ENCODE measurements at places on chromosomes 11 and 22.
A peak's percentile ranks its signal among the peaks of the same experiment; 100 is the strongest.

DNA sequence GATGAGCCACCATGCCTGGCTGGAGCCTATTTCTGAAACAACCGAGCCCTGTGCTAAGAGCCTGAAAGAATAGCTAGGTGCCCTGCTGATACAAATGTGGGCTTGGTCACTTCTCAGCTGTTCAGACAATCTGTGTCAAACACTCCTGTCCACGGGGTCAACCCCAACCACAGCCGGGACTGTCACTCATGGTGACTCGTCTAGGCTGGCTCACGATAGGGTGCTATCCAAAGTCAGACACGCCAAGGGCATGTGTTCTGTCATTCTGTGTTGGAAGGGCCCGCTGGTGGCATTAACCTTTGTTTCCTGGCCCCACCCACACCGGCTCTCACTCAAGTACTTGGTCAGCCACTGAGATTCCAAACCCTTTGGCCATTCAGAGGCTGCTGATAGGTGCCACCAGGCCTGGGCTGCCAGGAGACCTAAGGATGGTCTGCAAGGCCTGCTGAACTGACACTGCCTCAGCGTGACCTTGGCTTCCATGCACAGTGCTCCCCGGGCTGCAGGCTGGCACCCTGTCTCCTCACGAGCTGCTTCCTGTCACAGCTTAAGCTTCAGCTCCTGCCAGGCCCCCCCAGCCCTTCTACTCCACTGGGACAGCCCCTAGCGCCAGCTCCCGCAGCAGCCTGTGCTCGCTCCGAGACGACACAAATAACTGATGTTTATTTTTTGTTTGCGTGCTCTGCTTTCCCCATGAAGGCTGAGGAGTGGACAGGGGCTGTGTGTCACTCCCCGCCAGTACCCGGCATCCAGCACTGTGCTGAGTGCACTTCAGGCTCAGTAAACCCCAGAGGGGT lies 14.2 kb upstream of the CDC42BPG start:
- no peaks in the 10 kb centered on the region for H3K27me3 ChIP-seq
- H3K36me3 ChIP-seq, result peaks cover 9% of the 10 kb centered on the region
- H3K4me1 ChIP-seq, result peaks cover 48% of the 10 kb centered on the region
- H3K4me3 ChIP-seq, result no peak overlapping the region
- H3K27ac ChIP-seq, result no peak overlapping the region

GRCh38 chr11:30917859-30918478 lies 331.8 kb upstream of the MPPED2 start:
- H3K36me3 ChIP-seq, result no peaks in the 10 kb centered on the region
- H3K4me1 ChIP-seq, result no peaks in the 10 kb centered on the region
- H3K4me3 ChIP-seq, result no peak overlapping the region
- H3K27ac ChIP-seq, result no peak overlapping the region
- no peaks in the 10 kb centered on the region for H3K27me3 ChIP-seq
- DNase-seq, result peak; percentile 9

DNA sequence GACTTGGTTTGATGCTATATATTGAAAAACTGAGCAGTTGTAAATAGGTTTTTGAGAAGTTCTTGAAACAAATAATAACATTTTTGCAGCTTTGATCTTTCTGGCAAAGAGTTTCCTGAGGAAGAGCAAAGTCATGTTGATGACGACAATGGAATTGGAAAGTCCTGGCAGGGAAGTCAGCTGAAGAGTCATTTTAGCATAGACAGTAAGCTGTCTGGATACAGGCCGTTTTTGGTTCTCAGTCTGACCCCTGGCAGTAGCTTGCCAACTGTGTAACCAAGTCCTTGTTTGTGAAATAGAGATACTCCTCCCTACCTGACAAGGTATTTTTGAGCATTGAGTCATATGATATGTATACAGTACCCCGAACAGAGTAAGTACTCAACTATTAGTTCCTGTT lies 193.3 kb downstream of the C11orf91 start:
- no peaks in the 10 kb centered on the region for H3K36me3 ChIP-seq
- no peak overlapping the region for H3K4me3 ChIP-seq
- no peaks in the 10 kb centered on the region for H3K27me3 ChIP-seq

- H3K27me3 ChIP-seq, result peaks cover 6% of the 10 kb centered on the region
- no peak overlapping the region for H3K4me3 ChIP-seq
- no peak for DNase-seq
- no peaks in the 10 kb centered on the region for H3K4me1 ChIP-seq
These were observed 143.6 kb upstream of the POU2AF2 start for GRCh38 chr11:111101881-111102280.

DNA sequence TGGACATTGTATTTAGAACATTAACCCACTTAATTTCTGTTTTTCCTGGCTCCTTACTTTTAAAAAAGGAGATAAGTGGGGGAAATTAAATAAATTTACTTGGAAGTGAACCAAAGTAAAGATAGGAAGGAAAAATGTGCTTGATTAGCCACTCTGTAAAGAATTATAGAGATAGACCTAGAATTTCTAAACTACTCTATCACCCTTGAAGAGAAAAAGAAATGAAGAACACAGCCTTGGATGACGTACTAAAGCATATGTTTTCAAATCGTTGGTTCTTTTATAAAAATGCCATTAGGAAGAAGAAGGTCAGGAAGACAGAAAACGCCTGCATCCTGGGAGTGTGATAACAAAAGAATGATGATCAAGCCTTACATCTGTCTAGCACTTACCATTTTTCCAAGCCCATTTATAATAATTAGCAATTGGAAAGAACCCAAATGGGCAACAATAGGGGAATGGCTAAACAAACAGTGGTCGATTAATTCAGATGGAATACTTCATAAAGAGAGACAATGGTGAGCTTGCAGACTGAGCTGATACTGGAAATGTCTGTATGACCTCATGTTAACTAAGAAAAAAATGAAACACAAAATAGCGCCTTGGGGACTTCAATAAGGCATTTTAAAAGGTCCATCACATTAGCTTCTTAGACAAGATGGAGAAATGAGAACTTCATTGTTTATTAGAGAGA lies 81.0 kb upstream of the LRRC55 start:
- H3K36me3 ChIP-seq, result no peaks in the 10 kb centered on the region
- H3K27me3 ChIP-seq, result no peaks in the 10 kb centered on the region
- no peak for DNase-seq
- H3K27ac ChIP-seq, result no peak overlapping the region
- no peak overlapping the region for H3K4me3 ChIP-seq

DNA sequence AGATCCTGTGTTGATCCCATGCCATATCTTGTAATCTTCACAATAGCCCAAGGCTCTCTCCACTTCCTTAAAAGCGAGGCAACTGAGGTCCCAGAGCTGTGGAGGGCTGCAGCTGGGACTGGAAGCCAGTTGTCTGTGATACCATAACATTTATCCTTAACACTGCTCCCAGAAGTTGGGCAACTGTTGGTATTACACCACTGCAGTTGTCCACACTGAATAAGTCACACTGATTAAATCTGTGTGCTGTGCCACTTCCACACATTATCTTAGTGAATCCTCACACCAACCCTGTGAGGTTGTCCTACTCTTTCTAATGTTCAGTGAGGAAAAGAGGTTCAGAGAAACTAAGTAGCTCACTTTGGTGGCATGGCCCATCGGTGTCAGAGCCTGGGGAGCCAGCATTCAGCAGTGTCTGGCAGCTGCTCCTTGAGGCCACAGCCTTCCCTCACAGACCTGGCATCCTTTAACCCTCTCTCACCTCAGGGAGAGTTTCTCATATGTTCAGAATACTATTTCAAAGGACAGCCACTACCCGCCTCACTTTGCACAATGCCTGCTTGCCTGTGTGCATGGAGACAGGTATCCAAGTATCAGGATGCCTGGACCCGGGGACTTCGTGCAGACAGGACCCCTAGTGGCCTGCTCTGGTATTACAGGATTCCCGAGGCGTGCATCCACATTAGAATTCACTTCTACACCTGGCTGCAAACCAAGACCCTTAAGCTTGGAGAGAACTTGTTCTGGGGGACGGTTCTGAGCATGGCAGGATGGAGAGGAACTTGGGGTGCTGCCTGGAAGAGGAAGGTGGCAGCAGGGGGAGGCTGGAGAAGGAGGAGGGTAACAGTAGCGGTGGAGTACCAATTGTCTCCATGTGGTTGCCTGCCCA lies 221.9 kb upstream of the TBCEL start:
- H3K27ac ChIP-seq, result no peak overlapping the region
- no peaks in the 10 kb centered on the region for H3K36me3 ChIP-seq
- DNase-seq, result peak; percentile 30
- no peak overlapping the region for H3K4me3 ChIP-seq

DNA sequence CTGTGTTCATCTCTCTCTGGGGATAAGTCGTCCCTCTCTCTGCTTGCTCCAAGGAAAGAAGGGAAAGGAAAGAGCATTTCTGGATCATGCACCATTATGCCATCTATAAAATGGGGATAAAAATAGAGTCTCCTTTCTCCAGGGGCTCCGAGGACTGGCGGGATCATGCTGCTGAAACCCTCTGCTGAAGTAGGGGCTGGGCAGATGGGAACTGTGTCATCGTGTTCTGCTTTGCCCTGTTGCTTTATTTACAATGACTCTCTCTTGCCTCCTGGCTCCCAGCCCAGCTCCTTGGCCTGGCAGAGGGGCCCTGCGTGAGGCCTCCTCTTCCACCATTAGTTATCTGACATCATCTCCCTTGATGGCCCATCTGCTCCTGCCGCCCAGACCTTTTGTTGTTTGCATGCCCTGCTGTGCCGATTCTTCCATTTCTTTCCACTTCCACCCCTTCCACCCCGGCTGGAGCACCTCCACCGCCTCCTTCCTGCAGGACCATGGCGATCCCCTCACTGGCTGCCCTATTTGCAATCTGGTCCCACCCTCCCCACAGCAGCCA lies 200.9 kb downstream of the MYO18B start:
- H3K36me3 ChIP-seq, result no peaks in the 10 kb centered on the region
- no peaks in the 10 kb centered on the region for H3K4me1 ChIP-seq
- H3K27ac ChIP-seq, result no peak overlapping the region
- no peak overlapping the region for H3K4me3 ChIP-seq

GRCh38 chr11:36803084-36803483 lies 205.0 kb upstream of the RAG2 start:
- no peaks in the 10 kb centered on the region for H3K36me3 ChIP-seq
- H3K27me3 ChIP-seq, result no peaks in the 10 kb centered on the region
- DNase-seq, result no peak

- H3K4me3 ChIP-seq, result no peak overlapping the region
- H3K27ac ChIP-seq, result no peak overlapping the region
- peaks cover 10% of the 10 kb centered on the region for H3K4me1 ChIP-seq
- no peaks in the 10 kb centered on the region for H3K36me3 ChIP-seq
- H3K27me3 ChIP-seq, result peaks cover 2% of the 10 kb centered on the region
These were observed 885.4 kb downstream of the OPCML start for GRCh38 chr11:132646890-132647289.

DNA sequence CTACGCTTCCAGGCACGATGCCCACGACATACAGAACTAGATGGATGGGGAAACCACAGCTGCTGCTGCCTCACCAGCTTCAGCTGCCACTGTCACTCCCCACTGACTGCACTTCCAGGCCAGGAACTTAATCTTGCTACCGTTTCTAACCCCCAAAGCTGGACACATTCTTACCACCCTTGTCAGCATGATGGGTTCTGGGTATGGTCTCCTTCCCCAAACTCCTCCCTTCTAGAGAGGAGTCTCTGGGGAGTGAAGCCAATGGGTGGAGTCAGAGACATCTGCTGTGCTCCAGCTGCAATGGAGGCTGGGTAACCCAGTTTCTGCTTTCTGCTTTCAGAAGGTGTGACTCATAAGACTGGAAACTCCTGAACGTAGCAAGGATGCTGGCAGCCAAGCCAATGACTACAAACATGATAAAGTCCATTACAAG lies 87.0 kb upstream of the THY1 start:
- no peak overlapping the region for H3K4me3 ChIP-seq
- DNase-seq, result peak; percentile 93
- H3K36me3 ChIP-seq, result no peaks in the 10 kb centered on the region

DNA sequence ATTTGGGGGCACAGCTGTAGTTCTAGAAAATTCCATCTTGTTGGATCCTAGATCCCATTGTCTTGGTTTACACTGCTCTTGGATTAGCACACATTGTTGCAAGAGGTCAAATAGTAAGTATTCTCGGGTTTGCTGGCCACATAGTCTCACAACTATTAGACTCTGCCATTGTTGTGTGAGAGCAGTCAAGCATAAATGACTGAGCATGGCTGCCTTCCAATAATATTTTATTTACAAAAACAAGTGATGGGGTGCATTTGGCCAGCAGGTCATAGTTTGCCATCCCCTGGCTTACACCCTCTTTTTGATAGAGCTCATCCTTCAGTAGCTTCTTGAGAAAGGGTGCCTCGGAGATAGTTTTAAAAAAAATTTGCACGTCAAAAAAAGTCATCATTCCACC lies 77.9 kb upstream of the ALX4 start:
- no peak overlapping the region for H3K27ac ChIP-seq
- DNase-seq, result no peak
- H3K4me1 ChIP-seq, result no peaks in the 10 kb centered on the region
- H3K4me3 ChIP-seq, result no peak overlapping the region
- H3K27me3 ChIP-seq, result peaks cover 13% of the 10 kb centered on the region

DNA sequence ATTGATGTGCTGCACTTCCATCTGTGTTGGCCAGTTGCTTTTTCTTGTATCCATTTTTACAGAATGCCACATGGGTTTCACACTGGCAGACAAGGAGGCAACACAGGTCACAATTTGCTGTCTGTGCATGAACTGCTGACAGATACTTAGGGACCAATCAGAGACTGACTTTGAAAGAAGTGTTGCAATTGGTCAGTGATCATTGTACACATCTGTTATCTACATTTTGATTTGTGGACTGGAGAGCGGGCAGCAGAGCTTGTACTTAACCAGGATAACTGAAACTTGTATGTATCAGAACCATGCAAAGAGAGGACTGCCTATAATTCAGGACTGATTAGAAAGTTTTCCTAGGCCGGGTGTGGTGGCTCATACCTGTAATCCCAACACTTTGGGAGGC lies 21.8 kb downstream of the PRR5 start:
- no peak overlapping the region for H3K27ac ChIP-seq
- no peaks in the 10 kb centered on the region for H3K4me1 ChIP-seq
- no peaks in the 10 kb centered on the region for H3K36me3 ChIP-seq
- DNase-seq, result no peak

DNA sequence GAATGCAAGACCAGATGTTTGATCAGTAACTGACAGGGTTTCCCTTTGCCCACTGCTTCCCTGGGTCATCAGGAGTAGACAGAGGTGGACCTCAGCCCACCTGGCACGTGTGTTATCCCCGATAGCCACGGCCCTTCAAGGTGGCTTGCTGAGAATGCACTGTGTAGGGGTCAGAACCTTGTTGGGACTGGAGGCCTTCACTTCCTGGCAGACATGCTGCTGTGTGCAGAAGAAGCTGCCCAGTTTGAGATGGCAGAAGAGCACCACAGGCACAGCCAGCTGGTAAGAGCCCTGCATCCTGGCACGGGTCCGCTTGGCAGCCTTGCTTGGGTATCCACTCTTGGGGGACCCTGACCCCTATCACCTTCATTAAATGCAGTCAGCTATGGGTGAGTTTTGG lies 81.8 kb downstream of the SFI1 start:
- DNase-seq, result no peak
- H3K4me3 ChIP-seq, result no peak overlapping the region
- no peaks in the 10 kb centered on the region for H3K36me3 ChIP-seq
- no peaks in the 10 kb centered on the region for H3K4me1 ChIP-seq

- DNase-seq, result no peak
- H3K27me3 ChIP-seq, result peaks cover 8% of the 10 kb centered on the region
- no peaks in the 10 kb centered on the region for H3K36me3 ChIP-seq
- no peak overlapping the region for H3K27ac ChIP-seq
These were observed 38.6 kb upstream of the POGLUT3 start for GRCh38 chr11:108536783-108537182.

- no peak overlapping the region for H3K27ac ChIP-seq
- H3K27me3 ChIP-seq, result no peaks in the 10 kb centered on the region
- no peaks in the 10 kb centered on the region for H3K36me3 ChIP-seq
- DNase-seq, result no peak
- no peaks in the 10 kb centered on the region for H3K4me1 ChIP-seq
- H3K4me3 ChIP-seq, result no peak overlapping the region
These were observed 56.2 kb downstream of the SOX6 start for GRCh38 chr11:16299884-16300782.
